ENCODE measurements at places on chromosomes 6 and 20.

DNA sequence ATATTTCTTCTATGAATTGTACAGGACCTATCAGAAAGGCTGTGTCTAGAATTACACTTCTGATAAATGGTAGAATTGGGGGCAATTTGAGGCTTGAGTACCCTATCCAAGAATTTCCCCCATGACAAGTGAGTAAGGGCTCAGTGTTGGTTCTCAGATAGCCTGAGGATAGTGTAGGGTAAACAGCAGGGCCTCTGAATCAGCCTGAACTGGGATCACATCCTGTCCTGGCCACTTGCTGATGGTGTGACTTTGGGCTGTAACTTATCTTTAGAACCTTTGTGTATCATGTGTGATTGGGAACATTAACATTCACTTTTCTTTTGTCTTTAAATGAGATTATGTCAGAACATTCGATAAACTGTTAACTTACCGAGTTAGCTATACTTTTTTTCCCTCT, 151.0 kb downstream of the CLIC5 start:
- H3K27ac ChIP-seq = no peak overlapping the region
- H3K36me3 ChIP-seq = no peaks in the 10 kb centered on the region
- no peaks in the 10 kb centered on the region for H3K4me1 ChIP-seq
- DNase-seq = no peak

- H3K4me3 ChIP-seq = no peak overlapping the region
- H3K36me3 ChIP-seq = no peaks in the 10 kb centered on the region
- H3K4me1 ChIP-seq = peaks cover 2% of the 10 kb centered on the region
- H3K27ac ChIP-seq = no peak overlapping the region
Observed at GRCh38 chr20:48458601-48459385, 369.0 kb downstream of the PREX1 start.

GRCh38 chr20:32463642-32464400, 105.7 kb downstream of the ASXL1 start:
- peaks cover 6% of the 10 kb centered on the region for H3K4me1 ChIP-seq
- no peak overlapping the region for H3K27ac ChIP-seq
- no peak for DNase-seq
- H3K36me3 ChIP-seq = no peaks in the 10 kb centered on the region
- no peaks in the 10 kb centered on the region for H3K27me3 ChIP-seq

- H3K27me3 ChIP-seq = no peaks in the 10 kb centered on the region
- H3K4me1 ChIP-seq = no peaks in the 10 kb centered on the region
- no peak overlapping the region for H3K4me3 ChIP-seq
- H3K36me3 ChIP-seq = 0 out of 2 replicates have a peak, but pooled peaks cover 4% of the 10 kb centered on the region
Observed at GRCh38 chr20:51775241-51775640, 7.1 kb upstream of the ATP9A start.

GRCh38 chr20:22346716-22347115, 237.7 kb downstream of the FOXA2 start:
- no peak overlapping the region for H3K27ac ChIP-seq
- H3K4me3 ChIP-seq = no peak overlapping the region
- H3K27me3 ChIP-seq = no peaks in the 10 kb centered on the region
- no peaks in the 10 kb centered on the region for H3K36me3 ChIP-seq
- no peaks in the 10 kb centered on the region for H3K4me1 ChIP-seq

DNA sequence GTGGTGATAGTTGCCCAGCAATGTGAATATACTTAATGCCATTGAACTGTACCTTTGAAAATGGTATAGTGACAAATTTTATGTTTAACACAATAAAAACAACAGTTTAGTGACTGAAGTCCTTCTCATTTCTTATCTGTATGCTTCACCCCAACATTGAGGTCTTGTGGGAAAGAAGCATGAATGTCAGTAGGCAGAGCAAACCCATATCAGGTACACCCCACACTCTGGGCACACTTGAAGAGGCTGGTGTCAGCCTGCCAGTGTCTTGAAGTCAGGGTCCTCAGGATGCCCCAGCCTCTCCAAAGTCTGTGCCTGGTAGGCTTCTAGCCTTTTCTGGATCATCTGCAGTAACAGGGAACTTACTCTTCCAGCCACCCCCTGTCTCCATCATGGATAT, 51.2 kb downstream of the CD164 start:
- H3K27ac ChIP-seq = no peak overlapping the region
- H3K36me3 ChIP-seq = no peaks in the 10 kb centered on the region
- DNase-seq = no peak
- no peaks in the 10 kb centered on the region for H3K4me1 ChIP-seq

DNA sequence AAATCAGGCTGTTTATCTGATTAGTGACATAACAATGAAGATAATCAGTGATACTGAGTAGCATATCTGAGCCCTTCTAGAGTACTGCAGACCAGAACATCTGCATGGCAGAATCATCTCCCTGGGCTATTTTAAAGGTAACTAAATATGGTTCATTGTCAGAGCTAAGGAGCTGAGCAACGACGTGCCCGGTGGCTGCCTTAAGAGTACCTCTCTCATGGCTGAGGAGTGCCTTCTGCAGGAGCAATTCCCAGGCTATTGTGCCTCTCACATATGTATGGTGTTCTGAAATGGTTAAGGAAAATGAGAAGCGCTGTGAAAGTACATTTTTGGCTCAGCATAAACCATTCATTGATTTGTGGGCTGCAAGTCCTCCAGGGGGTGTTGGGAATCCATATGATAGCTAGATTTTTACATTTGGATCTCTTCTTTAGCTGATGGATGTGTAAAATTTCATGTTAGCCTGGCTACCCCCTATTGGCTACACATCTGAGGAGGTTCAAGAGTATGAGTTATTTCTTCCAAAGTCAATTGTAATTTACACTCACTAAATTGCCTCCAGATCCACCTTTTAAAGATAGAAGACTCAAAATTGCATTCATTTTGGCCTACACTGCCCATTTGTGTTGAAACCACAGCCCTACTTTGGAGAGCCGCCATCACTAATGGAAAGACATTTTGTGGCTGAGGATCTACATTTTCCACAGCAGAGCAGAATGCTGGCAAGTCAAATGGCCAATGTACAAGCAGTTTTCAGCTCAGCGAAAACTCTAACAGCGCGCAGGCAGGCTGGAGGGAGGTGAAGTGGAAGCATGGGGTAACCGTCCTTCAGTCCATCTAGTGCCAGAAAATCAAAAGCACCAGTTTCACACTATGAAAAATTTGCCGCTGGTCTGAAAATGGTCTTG, 198.0 kb downstream of the SIM1 start:
- no peak for DNase-seq
- H3K4me1 ChIP-seq = no peaks in the 10 kb centered on the region
- no peaks in the 10 kb centered on the region for H3K27me3 ChIP-seq
- no peaks in the 10 kb centered on the region for H3K36me3 ChIP-seq
- H3K4me3 ChIP-seq = no peak overlapping the region
- H3K27ac ChIP-seq = no peak overlapping the region

- no peaks in the 10 kb centered on the region for H3K27me3 ChIP-seq
- no peak for DNase-seq
- no peaks in the 10 kb centered on the region for H3K36me3 ChIP-seq
- 0 out of 2 replicates have a peak, but pooled peaks cover 1% of the 10 kb centered on the region for H3K4me1 ChIP-seq
- no peak overlapping the region for H3K27ac ChIP-seq
Observed at GRCh38 chr6:16420337-16420714, 181.9 kb downstream of the GMPR start.

DNA sequence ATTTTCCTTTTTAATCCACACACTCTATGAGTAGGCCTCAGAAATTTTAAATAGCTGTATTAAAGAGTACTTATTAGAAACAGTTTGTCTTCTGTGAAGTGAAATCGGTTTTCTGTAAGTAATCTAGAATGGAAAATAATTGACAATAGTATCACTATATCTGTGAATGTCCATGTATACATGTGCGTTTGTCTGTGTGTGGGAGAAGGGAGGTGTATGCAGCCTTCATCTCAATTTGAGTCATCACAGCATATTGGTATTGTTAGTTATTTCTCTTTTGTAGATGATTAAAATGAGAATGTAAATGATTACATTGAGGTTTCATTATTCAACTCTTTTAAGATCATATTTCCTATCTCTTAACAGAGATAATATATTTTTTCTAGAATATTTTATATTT, 206.0 kb downstream of the EYS start:
- no peaks in the 10 kb centered on the region for H3K36me3 ChIP-seq
- no peak overlapping the region for H3K4me3 ChIP-seq
- no peaks in the 10 kb centered on the region for H3K27me3 ChIP-seq
- no peaks in the 10 kb centered on the region for H3K4me1 ChIP-seq

GRCh38 chr20:16860914-16861313, 112.8 kb downstream of the OTOR start:
- no peaks in the 10 kb centered on the region for H3K27me3 ChIP-seq
- no peaks in the 10 kb centered on the region for H3K36me3 ChIP-seq
- DNase-seq = no peak
- H3K4me3 ChIP-seq = no peak overlapping the region
- H3K4me1 ChIP-seq = no peaks in the 10 kb centered on the region
- no peak overlapping the region for H3K27ac ChIP-seq

DNA sequence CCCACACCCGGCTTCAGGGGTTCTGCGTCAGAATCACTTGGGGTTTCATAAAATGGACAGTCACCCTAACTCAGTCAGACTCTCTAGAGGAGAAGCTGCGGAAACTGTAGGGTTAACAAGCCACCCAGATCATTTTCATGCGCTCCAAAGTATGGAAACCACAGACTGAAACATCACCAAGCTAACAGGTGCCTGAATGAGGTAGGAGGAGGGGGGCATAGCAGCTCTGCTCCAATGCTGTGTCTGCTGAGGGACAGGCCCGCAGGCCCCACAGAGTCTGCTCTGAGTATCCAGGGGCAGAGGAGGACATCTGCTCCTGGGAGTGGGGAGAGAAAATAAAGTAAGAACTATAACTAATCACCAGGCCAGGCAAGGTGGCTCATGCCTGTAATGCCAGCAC, 97.1 kb upstream of the AKAP12 start:
- H3K4me1 ChIP-seq = no peaks in the 10 kb centered on the region
- no peak overlapping the region for H3K4me3 ChIP-seq
- no peaks in the 10 kb centered on the region for H3K27me3 ChIP-seq
- no peak overlapping the region for H3K27ac ChIP-seq

- no peak overlapping the region for H3K27ac ChIP-seq
- DNase-seq = no peak
- no peaks in the 10 kb centered on the region for H3K36me3 ChIP-seq
- H3K4me3 ChIP-seq = no peak overlapping the region
- no peaks in the 10 kb centered on the region for H3K27me3 ChIP-seq
Observed at GRCh38 chr20:50259705-50260478, 69.3 kb downstream of the CEBPB start.

- H3K36me3 ChIP-seq = no peaks in the 10 kb centered on the region
- H3K27ac ChIP-seq = no peak overlapping the region
- peaks cover 17% of the 10 kb centered on the region for H3K27me3 ChIP-seq
- H3K4me1 ChIP-seq = peaks cover 8% of the 10 kb centered on the region
Observed at GRCh38 chr20:64052326-64052722, 2.9 kb upstream of the SOX18 start.

DNA sequence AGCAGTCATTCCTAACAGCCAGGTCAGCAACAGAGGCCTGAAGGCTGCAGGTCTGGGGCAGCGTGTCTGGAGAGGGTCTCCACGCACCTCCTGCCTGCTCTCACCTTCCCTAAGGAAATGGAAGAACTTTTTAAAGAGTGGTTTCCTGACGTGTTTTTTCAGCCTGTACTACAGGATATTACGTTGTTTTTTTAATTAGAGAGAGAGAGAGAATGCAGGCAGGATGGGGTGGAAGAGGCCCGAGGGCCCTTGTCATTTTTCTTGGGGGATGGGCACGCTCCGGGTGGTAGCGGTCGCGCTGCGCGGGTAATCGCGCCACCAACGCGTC, 2.1 kb downstream of the DLL1 start:
- H3K27ac ChIP-seq = no peak overlapping the region
- H3K4me1 ChIP-seq = peaks cover 16% of the 10 kb centered on the region
